ENCODE measurements at places on chromosomes 5 and 9.
A peak's percentile ranks its signal among the peaks of the same experiment; 100 is the strongest.

DNA sequence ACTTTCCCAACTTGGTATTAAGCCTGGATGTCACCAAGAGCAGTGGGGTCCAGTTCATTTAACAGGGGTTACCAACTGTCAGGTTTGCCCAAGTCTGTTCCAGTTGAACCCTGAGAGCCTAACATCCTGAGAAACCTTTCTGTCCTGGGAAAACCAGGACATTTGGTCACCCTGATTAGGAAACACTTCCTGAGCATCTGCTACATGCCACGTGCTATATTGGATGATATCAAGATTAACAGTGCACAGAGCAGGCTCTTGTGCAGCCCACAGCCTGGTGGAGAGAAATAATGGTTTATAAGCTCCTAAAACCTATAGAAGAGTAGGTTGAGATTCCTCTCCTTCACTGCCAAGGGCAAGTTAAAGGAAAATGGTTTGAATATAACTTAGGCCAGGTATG lies 102.9 kb upstream of the RAD23B start:
- ATAC-seq = no peak

GRCh38 chr5:2900360-2900759 lies 148.9 kb upstream of the IRX2 start:
- no peak for ATAC-seq

- ATAC-seq = no peak
These were observed 187.4 kb downstream of the AGTPBP1 start for GRCh38 chr9:85554349-85554748.

DNA sequence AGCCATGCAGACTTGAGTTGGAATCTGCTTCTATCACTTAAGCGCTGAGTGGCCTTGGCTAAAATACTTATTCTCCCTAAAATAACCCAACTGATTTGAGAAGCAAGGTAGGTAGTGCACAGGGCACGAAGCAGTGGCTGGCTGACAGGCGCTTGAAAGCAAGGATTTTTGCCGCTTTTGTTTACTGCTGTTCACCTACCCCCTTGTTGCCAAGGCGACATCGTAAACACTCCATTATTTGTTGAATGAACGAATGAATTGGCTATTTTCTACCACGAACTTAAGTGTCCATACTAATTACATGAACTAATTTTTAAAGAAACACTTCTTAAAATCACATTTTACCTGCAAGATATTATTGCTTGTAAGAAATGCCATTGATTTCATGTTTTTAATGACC lies 98.0 kb downstream of the ANKH start:
- ATAC-seq = no peak

DNA sequence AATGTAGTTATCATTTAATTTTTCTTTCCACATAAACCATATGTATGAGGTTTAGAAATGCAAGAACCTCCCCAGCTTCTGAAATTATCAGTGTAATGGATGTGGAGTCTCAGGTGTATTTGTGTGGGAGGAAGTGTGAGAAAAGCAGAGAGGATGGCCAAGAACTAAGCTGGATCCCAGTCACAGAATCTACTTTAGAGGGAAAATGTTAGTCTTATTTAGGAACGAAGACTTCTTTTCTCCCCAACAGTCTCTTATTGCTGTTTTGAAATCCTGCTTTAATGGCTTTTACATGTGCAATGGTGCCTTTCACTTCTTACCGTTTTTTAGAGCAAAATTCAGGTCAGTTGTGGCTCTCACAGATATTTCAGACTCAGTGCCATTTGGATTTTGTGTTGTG lies 3.0 kb downstream of the EQTN start:
- ATAC-seq = no peak

DNA sequence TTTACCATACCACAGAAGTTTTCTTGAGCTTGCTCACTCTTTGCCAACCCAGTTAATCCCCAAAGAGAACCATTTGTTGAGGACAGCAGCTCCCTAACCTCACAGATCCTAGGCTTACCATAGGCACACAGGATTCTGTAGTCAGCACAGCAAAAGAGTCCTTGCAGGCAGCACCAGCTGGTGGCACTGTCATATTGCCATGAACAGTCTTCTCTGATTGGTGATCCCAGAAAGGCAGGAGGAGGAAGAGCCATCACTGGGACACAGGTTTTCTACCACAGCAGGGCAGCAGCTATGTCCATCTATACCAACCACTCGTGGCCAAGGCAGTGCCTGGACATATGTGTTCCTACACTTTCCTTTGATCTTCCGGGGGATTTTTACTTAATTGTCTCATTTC lies 297.1 kb upstream of the CD180 start:
- peak; percentile 13 for ATAC-seq

GRCh38 chr5:52073993-52074689 lies 690.9 kb downstream of the ISL1 start:
- ATAC-seq = no peak

GRCh38 chr5:168317521-168318147 lies 26.2 kb downstream of the WWC1 start:
- ATAC-seq = no peak

GRCh38 chr9:92378865-92379560 lies 25.4 kb downstream of the OGN start:
- ATAC-seq = no peak

DNA sequence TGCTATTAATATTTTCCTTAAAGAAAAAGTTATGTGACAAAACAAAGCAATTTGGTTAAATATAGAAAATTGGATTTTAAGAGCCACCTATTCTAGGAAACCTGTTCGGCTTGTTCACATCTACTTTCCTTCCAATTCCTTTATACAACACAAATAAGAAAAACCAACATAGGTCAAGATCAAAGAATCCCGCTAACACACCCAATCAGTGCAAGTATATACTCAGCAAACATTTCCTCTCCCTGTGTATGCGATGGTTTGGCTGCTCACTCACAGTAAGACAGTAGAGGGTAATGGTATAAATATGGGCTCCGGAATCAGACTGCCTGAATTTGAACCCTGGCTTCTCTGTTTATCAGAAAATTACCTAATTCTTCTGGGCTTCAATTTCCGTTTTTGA lies 757.5 kb upstream of the ZNF608 start:
- no peak for ATAC-seq
